Kidney epithelial cell (primary cell): ENCODE measurements at places on chromosomes 5 and 9.

- no peak for DNase-seq
Measured at GRCh38 chr5:122602700-122603099, 172.2 kb upstream of the SNX2 start.

- DNase-seq, result no peak
Measured at GRCh38 chr9:125446561-125447094, 185.0 kb downstream of the GAPVD1 start.

GRCh38 chr9:121699571-121700164 is 48.2 kb downstream of the DAB2IP start:
- no peak for DNase-seq

GRCh38 chr5:100516285-100516684 is 18.9 kb upstream of the FAM174A start:
- DNase-seq, result no peak
